ENCODE measurements at places on chromosomes 5 and 9.

- DNase-seq: peak; percentile 84
Measured at GRCh38 chr9:35611230-35611797, 6.3 kb downstream of the TESK1 start.

- peak; percentile 83 for DNase-seq
Measured at GRCh38 chr5:181223729-181224389, 778 bp downstream of the TRIM41 start.

DNA sequence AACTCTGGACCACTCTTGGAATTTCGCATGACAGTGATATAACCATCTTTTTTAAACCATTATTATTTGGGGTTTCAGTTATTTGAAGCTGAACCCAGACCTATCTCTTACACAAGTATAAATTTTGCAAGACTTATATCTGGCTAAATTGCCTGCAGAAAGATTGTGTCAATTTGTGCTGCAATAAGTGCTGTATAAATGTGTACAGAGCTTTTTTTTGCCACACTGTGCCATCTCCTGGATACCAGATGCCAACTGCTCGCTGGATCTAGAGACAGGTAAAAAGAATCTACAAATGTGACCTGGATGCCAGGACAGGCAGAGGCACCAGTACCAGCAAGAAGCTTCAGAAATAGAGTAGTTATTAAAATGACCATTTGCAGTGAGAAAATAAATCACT lies 25.9 kb upstream of the TTC39B start:
- DNase-seq: no peak

DNA sequence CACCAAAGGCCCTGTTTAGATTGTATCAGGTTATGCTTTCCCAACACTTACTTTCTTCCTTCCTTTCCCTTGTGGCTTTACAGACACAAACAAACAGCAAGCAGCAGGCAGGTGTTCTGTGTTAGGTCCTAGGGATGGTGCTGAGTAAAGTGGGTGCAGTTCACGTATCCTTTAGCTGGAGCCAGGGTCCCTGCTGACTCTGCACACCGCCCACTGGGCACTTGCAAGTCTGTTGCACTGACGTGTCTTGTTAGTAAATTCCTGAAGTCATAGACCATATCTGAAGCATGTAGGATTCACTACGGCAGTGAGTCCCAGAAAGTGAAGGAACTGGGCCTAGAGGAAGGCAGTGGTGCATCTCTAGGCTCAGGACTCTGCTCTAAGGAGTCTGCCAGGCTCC lies 96.5 kb downstream of the DAPK1 start:
- no peak for DNase-seq

DNA sequence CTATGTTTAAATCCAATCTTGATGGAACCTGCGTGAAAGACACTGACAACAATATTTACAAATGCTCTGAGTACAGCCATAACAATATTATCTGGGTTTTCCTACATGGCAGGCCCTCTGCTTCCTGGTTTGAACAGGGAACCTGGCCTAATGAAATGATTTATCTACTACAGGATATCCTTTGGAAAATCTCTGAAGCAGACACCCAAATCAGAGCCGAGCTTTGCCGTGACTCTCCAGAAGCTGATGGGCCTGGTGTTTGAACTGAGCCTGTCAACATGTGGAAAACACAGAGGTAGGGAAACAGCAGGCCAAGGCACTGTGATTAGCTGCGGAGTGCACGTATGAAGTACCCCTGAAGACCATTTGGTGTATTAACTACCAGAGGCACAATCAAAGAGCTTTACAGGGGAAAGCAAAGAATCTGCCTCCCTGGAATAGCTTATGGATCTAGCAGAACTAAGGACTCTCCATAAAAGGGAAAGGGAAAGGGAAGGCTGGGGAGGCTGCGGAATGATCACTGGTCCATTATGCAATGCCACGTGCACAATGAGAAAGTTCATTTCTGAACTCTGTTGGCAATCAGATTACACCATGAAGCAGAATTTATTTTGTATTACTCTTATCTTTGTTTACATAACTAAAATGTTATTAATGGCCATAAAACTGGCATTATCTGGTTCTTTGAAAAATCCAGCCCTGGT lies 321.9 kb downstream of the EBF1 start:
- DNase-seq: no peak

DNA sequence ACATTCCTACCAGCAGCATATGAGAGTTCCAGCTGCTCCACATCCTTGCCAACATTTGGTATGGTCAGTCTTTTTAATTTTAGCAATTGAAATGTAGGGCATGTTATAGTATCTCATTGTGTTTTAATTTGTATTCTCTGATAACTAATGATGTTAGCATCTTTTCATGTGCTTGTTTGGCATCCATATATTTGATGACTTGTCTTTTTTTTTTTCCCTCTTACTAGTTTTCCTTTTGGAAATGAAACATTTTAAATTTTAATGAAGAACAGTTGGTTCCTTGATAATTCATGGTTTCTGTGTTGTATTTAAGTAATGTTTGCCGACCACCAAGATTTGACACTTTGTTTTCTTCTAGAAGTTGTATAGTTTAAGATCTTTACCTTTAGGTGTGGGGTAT lies 8.8 kb downstream of the OGN start:
- no peak for DNase-seq

- no peak for DNase-seq
Measured at GRCh38 chr5:8598996-8599395, 730.0 kb downstream of the MTRR start.

DNA sequence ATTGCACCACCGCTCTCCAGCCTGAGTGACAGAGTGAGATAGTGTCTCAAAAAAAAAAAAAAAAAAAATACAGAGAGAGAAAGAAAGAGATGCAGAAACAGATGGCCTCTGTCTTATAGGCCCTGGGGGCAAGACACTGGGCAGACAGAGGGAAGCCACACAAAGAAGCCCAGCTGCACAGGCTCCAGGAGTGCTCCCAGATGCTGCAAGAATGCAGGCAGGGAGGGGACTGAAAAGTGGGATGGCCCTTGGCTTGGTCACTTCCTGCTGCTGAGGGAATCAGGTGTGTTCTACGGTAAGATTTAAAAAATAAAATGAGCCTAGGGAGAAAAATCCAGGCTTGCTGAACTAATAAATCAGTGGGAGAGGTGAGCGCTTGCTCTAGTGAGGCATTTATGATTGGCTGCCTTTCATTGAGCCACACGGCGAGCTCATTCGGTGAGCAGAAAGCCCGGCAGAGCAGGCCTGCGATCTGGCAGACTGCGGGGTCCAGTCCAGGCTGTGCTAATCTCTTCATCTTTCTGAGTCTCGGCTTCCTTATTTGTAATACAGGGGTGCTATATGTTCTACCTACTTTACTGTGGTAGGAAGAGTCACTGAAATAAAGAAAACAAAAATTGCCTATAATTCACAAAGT lies 80.6 kb downstream of the RAD23B start:
- DNase-seq: no peak

DNA sequence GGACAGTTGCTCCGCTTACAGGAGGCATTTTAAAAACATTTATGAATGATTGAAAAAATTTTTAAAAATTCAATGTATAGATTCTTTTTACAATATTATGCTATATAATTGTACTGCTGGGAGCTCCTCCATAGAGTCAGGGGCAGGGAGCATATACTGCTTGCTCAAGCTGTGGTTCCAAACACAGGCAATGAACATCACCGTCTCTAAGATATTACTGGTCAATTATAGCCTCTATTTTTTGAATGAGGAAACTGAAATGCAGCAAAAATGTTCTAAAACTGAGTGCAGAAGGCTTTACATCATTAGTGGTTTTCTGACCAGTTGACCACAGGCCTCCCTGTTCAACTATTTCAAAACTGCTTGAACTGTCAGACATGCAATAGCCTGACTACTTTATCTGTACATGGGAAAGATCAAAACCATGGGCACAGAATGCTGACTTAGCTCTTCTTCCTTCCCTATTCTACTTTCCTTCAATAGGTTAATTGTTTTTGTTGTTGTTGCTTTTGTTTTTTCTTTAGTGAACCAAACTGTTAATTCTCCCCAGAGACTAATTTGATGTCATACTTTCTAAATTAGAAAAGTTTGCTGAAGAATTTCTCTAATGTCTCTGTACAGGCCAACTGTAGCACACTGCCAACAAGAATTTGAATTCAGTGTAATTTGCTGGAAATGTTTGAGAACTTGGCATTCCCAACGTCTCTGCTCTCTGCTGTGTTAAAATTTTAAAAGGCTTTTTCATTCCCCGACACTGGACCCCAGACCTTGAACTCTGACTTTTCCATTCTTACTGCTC lies 107.6 kb upstream of the MPDZ start:
- no peak for DNase-seq

- peak; percentile 81 for DNase-seq
Measured at GRCh38 chr5:669111-669841, 23.9 kb downstream of the TPPP start.
